Activated T-helper 1 cell treated with anti-CD3 and anti-CD28 coated beads, Interleukin-2, amount 50 U/mL, for 16 hours (primary cell): ENCODE measurements at places on chromosomes 7 and 10.

DNA sequence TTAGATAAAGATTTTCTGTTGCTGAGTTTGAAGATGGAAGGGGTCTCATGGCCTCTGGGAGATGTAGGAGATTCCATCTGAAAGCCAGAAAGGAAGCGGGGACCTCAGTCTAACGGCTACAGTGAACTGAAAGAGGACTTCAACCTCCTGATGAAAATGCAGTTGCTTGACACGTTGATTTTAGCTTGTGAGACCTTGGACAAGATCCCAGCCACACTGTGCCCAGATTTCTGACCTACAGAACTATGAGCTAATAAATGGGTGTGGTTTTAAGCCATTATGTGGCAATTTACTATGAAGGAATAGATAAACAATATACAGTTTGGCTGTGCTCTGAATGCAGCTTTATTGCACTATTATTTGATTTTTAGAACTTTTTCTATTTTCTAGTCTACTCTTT lies 342.3 kb upstream of the SEMA3D start:
- no peak for DNase-seq

GRCh38 chr7:42893346-42894240 lies 18.3 kb downstream of the C7orf25 start:
- DNase-seq: no peak

- no peak for DNase-seq
Measured at GRCh38 chr10:21494191-21495001, 31.1 kb downstream of the SKIDA1 start.

DNA sequence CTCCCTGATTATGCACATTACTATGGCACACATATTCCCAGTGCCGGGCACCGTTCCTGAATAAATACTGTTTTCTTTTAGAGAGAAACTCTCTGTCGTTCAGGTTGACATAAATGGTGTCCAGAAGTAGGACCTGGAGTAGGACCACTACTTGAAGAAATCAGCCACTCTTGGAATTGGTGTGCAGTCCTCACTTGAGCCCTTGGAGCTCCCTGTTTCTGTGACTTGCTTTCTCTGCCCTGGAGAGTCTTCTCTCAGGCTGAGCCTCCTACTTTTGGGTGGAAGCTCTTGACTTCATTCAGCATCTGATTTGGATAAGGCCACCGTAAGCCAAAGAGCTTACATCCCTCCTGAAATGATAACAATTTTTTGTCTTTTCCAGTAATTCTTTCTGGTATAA lies 29.7 kb upstream of the ANTXRL start:
- no peak for DNase-seq

- DNase-seq: no peak
Measured at GRCh38 chr7:89377219-89377618, 581.7 kb upstream of the TEX47 start.

GRCh38 chr10:133475425-133475734 lies 21.6 kb downstream of the SCART1 start:
- no peak for DNase-seq

- DNase-seq: no peak
Measured at GRCh38 chr7:70242826-70243225, 644.6 kb downstream of the AUTS2 start.

GRCh38 chr7:157506268-157506667 lies 169.5 kb downstream of the DNAJB6 start:
- DNase-seq: no peak

GRCh38 chr10:58267713-58268453 lies at the start of gene IPMK:
IPMK (minus strand) TSS chr10:58267894; CDS start chr10:58267611, 283 bp downstream.
- DNase-seq: peak; percentile 89

GRCh38 chr10:30630571-30630970 lies 1.0 kb upstream of the LYZL2 start:
- no peak for DNase-seq
